ENCODE measurements at places on chromosomes 1 and 21.

DNA sequence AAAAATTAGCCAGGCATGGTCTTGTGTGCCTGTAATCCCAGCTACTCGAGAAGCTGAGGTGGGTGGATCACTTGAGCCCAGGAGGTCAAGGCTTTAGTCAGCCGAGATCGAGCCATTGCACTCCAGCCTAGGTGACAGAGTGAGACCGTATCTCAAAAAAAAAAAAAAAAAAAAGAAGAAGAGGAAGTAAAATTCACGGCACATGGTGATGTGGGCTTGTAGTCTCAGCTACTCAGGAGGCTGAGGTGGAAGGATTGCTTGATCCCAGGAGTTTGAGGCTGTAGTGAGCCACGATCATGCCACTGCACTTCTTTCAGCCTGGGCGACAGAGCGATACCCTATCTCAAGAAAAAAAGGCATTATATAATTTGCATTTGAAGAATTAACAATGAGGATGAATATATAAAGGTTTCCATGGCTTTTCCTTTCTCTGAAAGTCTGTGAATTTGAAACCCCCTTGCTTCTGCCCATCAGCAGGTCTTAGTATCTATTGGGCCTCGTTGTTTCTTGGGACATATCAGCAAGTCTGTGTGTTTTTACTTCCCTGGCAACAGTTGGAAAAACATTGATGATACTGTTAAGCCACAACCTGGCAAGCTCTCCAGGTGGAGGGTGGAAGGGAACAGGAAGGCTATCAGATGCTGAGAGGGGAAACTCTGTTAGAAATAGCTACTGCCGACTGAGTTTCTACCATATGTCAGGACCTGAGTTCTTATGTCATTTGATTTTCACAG is 4.6 kb upstream of the PLA2G2D start:
- no peak for DNase-seq

DNA sequence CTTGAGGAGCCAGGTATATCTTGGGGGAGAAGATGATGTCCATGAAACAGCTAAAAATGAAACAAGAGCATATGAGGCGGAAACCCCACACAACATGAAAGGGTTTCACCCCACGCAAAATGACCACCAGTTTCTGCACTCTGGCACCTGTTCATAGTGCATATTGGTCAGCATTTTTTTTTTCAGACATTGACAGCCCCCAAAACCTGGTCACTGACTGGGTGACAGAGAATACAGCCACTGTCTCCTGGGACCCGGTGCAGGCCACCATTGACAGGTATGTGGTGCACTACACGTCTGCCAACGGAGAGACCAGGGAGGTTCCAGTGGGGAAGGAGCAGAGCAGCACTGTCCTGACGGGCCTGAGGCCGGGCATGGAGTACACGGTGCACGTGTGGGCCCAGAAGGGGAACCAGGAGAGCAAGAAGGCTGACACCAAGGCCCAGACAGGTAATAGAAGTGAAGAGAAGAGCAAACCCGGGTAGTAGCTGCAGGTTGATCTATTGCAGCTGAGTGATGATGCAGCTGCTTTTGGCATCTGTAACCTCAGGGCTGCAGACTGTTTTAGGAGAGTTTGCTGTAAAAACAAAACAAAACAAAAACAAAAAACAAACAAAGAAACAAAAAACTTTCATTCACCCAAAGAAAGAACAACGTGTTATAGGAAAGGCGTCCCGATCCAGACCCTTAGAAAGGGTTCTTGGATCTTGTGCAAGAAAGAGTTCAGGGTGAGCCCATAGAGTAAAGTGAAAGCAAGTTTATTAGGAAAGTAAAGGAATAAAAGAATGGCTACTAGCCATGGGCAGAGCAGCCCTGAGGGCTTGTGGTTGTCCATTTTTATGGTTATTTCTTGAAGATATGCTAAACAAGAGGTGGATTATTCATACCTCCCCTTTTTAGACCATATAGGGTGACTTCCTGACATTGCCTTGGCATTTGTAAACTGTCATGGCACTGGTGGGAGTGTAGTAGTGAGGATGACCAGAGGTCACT is 51.0 kb downstream of the TNN start:
- DNase-seq = no peak

DNA sequence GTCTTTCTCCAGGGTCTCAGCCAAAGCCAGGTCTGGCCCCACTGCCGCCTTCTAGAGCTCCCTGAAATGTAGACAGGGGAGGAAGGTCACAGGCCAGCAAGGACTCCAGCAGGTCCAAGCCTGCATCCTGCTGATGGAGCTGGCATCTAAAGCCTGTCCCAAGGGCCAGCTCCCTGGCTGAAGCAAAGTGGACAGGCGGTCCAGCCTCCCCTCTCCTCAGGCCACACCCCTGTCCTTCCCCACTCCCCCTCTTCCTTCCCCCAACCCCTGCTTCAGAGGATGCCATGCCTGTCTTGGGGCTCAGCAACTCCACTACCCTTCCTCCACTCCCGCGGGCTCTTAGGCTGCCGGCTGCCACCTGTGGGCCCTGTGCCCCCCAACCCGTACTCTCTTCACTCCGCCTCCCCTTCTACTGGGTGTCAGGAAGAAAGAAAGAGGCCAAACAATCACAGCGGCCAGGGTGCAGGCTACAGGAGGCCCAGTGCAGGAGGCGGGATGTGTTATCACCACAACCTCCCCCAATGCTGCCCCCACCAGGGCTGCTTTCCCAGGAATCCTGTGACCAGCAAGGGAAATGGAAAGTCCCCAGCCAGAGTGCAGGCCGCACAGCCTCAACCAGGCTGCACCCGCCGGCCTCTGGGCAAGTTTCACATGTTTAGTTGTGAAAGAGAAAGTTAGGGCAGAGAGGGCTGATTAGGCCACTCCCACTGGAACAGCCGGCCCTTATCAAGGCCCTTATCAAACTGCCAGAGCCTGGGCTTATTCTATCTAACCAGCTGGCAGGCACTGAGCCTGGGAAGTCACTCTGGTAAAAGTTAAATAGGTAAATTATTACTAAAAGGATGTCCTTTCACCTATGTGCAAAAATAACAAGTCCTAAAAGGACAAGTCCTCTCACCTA is 34.1 kb downstream of the ACOT7 start:
- peak; percentile 83 for DNase-seq

DNA sequence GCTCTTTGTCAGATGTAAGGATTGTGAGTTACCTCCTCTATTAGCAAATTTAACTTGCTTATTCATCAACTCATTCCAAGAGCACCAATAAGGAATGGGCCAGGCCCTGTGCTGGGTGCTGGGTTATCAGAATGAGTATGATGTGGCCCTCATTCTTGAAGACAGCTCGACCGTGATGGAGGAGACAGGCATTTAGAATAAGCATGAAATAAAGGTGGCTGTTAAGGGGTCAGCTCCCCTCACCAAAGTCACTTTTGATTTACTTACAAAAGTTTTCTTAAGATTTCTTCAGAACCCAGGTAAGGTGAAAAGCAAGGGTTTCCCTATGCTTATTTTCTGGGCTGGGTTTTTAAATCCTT is 15.3 kb upstream of the PADI1 start:
- no peak for DNase-seq

GRCh38 chr21:42250422-42251403 is 31.8 kb downstream of the ABCG1 start:
- no peak for DNase-seq
